C1 segment of cervical spinal cord (tissue), 14 donors: ENCODE measurements at places on chromosomes 7 and 10.

DNA sequence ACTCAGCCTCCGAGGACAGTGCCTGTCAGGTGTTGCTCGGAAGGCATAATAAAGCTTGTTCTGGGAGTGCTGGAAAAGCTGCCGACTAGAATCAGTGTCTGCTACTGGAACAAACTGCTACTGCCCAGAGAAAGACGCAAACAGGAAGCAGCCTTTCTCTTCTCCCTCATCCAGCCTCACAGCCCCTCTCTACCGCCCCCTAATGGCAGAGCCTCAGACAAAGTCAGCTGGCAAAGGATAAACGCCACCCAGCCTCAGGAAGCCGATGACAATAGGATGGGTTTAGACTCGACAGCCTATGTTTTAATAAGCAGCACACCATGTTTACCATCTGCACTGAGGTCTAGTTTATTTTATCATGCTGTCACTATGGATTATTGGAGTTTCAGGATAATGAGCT, 169.5 kb upstream of the LYZL1 start:
- peak; percentile 9 for DNase-seq

- no peak for DNase-seq
Observed at GRCh38 chr10:32995066-32995622, 37.1 kb upstream of the ITGB1 start.

DNA sequence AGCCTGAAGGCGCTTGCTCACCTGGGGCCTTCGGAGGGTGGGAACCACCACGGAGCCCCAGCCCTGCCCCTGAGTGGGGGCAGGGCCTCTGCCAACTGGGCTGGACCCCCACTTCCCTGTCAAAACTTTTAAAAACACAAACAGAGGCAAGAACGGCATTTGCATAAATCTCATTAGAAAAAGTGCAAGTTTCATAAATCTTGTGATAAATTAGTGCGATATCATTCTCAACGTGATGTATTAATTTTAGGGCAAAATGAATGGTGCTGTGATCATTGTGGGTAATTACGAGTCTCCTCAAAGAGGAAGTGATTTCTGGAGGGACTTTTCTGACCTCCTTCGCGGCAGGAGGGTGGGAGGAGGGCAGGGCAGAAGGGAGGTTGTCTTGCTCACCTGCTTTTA, 98.3 kb downstream of the CDH23 start:
- no peak for DNase-seq

GRCh38 chr10:123479640-123480039, 186.5 kb upstream of the GPR26 start:
- no peak for DNase-seq

DNA sequence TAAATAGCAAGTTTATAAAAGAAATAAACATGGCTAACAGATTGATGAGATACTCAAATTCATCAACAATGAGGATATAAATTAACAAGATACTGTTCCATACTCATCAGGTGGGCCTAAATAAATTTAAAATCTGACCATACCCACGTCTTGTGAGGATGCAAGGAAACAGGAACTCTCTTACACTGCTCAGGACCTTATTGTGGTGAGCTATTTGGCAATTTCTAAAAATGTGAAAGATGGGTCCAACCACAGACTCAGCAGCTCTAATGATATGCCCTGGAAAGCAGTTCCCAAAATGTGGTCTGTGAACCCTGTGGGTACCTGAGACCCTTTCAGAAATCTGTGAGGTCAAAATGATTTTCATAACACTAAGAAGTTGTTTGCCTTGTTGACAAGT, 21.5 kb downstream of the RPP38 start:
- no peak for DNase-seq

DNA sequence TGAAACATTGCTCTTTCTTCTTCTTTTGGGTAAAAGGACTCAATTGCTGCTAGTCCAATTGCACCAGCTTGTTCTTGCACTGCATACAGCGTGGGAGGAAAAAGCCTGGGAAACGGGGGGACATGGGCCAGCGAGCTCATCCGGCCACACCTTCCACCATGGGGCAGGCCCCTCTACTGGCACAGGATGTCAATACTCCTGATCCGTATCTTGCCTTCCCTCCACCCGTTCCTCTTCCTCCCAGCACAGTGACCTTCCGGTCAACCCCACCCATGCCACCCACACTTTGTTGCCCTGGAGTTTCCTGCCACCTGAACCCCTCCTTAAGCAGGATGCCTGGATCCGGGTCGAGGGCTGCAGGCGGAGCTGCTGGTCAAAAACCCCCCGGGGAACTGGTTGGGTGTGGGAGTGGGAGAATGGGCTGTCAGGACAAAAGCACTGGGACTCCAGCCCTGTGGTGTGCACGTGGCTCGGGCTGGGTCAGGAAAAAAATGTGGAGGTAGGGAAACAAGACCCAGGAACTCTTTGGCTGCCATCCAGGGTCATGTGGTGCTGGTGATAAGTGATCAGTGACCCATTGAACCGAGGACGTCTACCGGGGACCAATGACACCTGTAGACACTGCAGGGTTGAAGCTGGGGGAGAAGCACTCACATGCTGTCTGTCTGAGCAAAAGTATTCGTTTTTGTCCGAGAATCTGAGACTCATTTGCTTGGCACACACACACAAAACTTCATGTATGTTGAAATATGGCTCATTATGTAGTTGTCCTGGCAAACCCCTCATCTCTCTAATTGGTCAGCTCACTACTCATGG, 8.1 kb downstream of the IL2RA start:
- DNase-seq: no peak

DNA sequence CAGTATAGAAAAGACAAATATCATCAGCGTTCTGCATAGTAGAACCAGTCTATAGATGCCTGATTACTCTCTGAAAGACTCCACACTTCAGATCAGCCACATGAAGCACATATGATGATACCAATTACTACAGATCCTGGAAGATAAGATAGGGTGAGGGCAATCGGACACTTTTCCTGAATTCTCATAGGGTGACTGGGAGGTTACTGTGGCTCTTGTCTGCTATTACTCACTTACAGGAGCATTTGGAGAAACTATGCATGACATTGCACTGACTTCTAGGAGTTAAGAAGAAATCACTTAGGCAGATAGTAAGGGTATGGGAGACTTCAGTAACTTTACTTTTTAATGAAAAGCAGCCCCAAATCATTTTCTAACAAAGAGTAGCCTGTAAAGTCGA, 1140.9 kb downstream of the XPNPEP1 start:
- no peak for DNase-seq

- no peak for DNase-seq
Observed at GRCh38 chr10:79405221-79405994, 40.0 kb downstream of the ZCCHC24 start.

GRCh38 chr10:43078986-43079273, 2.1 kb downstream of the RET start:
- DNase-seq: no peak

GRCh38 chr10:68684413-68684812, 36.6 kb upstream of the CCAR1 start:
- DNase-seq: no peak

DNA sequence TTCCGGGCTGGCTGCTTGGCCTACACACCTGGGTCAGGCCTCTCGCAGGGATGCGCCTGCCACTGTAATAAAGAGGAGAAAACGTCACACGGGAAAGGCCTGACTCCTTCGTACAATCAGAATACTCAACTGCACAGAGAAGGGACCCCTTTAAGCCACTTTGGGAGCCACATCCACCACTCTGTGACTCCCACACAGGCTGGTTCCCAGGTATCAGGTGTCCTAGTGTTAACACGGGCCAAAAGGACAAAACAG, 5.8 kb upstream of the ZNF736 start:
- DNase-seq: no peak

DNA sequence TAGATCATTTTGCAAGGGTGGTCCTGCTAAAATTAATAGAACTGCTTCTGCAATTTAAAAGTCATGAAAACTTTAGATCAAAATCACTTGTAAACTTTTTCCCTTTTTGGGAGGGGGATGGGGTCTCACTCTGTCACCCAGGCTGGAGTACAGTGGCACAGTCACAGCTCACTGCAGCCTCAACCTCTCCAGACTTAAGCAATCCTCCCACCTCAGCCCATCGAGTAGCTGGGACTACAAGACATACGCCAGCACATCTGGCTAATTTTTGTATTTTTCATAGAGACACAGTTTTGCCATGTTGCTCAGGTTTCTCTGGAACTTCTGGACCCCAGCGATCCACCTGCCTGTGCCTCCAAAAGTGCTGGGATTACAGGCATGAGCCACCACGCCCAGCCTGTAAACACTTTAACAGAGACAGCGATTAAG, 79.7 kb downstream of the LRRC17 start:
- no peak for DNase-seq

- DNase-seq: no peak
Observed at GRCh38 chr7:51316262-51316665, 345 bp downstream of the COBL start.
